Globus pallidus (tissue), 1 donor: ENCODE measurements at places on chromosomes 11 and 22.

DNA sequence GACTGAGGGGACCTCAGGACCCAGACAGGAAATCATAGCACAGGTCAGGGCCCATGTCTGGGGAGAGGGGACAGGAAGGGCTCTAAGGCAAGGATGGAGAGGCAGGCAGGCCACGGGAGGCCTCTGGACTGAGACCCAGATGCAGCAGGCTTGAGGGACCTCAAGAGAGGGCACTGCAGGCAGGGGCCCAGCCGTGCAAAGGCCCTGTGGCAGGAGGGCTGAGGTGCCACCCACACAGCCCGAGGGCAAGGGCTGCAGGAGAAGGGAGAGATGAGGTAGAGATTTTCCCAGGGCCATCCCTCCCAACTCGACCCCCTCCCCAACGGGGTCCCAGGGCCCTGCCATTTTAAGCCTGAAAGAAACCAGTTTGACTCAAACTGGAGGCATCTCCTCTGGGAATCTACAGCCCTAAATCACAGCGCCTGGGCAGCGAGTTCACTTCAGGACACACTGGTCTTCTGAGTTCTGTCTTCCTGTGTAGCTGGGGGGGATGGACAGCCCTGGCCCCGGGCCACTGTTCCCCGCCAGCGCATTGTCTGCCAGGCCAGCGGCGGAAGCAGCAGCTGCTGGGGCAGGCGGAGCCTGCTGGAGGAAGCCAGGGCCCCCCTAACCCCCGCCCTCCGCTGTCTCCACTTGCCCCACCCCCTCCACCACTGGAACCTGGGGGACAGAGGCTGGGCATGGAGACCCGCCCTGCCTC lies 20.3 kb upstream of the WNT7B start:
- peak; percentile 90 for DNase-seq

DNA sequence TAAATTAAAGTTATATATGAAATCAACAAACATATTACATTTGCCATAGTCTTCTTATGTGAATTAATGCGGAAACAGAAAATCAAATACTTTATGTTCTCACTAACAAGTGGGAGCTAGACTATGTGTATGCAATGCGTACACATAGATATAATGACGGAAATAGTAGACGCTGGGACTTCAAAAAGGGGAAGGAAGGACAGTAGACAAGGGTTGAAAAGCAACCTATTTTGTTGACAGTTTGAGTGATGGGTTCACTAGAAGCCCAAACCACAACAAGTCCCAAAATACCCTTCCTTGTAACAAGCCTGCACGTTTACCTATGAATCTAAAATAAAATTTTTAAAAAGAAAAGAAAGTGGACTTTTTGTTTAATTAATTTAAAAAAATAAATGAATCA lies 430.8 kb upstream of the CNTN5 start:
- no peak for DNase-seq

GRCh38 chr11:128929468-128929867 lies 13.2 kb downstream of the TP53AIP1 start:
- no peak for DNase-seq

GRCh38 chr11:2204361-2205213 lies 33.0 kb upstream of the TH start:
- no peak for DNase-seq

- no peak for DNase-seq
These were observed 74.9 kb downstream of the MIAT start for GRCh38 chr22:26732284-26732683.

GRCh38 chr11:19301361-19301760 lies 60.6 kb upstream of the E2F8 start:
- no peak for DNase-seq

GRCh38 chr11:115848611-115849010 lies 344.4 kb upstream of the CADM1 start:
- no peak for DNase-seq

GRCh38 chr11:79520086-79520485 lies 79.3 kb upstream of the TENM4 start:
- no peak for DNase-seq

- peak; percentile 72 for DNase-seq
These were observed 35.9 kb upstream of the PRDM11 start for GRCh38 chr11:45110562-45110961.

GRCh38 chr11:109946322-109946846 lies 146.8 kb upstream of the ZC3H12C start:
- peak; percentile 91 for DNase-seq
